ENCODE measurements at places on chromosomes 5 and 9.
A peak's percentile ranks its signal among the peaks of the same experiment; 100 is the strongest.

GRCh38 chr9:97354637-97355036 lies 47.2 kb downstream of the CCDC180 start:
- no peak for DNase-seq

- no peak for DNase-seq
These were observed 384.2 kb upstream of the RPS23 start for GRCh38 chr5:82662340-82662739.

DNA sequence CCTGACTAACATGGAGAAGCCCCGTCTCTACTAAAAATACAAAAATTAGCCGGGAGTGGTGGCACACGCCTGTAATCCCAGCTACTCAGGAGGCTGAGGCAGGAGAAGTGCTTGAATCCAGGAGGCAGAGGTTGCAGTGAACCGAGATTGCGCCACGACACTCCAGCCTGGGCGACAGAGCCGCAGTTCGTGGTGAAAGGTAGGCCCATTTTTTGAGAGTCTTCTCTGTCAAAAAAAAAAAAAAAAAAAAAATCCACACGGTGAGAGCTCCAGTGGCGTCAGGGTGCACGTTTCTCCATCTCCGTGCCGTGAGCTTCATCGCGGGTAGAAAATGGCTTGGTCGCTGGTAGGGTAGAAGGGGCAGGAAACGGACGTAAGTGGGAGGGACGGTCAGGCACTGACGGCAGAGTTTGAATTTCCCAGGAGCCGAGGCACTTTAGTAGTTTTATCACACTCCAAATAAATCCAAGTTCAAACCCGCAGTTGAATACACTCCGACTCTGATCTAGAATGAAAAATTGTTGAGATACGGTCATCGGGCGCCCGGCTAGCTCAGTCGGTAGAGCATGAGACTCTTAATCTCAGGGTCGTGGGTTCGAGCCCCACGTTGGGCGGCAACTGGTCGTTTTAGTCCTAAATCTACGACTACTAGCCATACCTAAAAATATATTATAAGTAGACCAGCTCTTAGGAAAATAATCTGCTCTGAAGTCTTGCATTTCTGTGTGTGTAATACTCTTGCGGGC lies 2.4 kb upstream of the TRIM7 start:
- peak; percentile 81 for DNase-seq

GRCh38 chr5:589588-589987 lies 22.6 kb upstream of the CEP72 start:
- no peak for DNase-seq

DNA sequence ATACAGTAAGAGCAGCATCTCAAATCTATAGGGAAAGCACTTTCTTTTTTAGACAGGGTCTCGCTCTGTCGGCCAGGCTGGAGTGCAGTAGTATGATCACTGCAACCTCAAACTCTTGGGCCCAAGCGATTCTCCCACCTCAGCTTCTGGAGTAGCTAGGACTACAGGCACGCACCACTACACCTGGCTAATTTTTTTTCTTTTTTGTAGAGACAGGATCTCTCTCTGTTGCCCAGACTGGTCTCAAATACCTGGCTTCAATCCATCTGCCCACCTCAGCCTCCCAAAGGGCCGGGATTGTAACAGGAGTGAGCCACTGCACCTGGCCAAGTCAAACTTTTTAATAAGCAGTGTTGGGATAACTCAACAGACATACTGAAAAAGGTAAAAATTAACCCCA lies 107.6 kb downstream of the SIL1 start:
- no peak for DNase-seq

DNA sequence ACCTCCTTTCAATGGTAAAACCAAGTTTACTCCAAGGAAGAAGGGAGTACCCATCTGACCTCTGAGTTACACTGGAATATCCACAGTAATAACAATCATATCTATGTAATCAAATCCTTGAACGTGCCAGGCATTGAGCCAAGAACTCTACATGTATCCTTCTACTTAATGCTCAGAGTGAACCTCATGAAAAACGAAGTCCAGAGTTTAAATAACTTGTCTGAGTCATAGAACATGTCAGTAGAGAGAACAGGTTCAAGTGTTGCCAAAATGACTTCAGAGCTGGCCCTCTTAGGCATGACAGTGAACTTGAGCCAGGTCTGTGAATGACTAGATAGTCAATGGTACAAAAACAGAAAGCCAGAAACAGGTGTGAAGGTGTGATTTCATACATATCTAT lies 164.1 kb upstream of the ZNF618 start:
- DNase-seq, result no peak

- no peak for DNase-seq
These were observed 329.6 kb upstream of the ARRDC3 start for GRCh38 chr5:91712718-91713117.

DNA sequence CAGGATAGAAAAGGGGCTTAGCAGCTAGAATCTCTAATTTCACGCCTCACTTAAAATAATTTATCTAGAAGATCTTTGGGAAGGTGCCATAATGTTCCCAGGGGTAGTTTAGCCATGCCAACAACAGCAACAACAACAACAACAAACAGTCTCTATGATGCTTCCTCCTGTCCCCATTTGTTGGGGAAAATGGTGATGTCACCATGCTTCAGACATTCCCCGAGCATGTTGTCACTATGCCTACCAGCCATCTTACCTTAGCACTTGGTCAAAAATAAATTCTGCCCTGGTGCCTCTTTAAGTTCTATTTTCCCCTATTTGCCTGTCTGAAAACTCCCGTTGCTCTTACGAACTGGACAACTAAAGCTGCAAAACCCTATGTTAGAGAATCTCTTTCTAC lies 76.6 kb downstream of the KCNN2 start:
- no peak for DNase-seq

GRCh38 chr5:159210846-159211245 lies 1.5 kb upstream of the RNF145 start:
- no peak for DNase-seq

Data from left cardiac atrium (tissue), 4 donors.